Stomach (tissue), 19 donors: ENCODE measurements at places on chromosomes 5 and 9. TPM values are rescaled to one million over a fixed set of nuclear protein-coding genes. Genes with fewer than 3 reads are reported as not detected.

P4HA2 gene
- polyA plus RNA-seq = 20.4 TPM

FCN2 gene
- not detected for polyA plus RNA-seq

GABRG2 gene
- not detected for polyA plus RNA-seq

PCDHGC3 gene
- polyA plus RNA-seq = 30.3 TPM

PCDHGC4 gene
- polyA plus RNA-seq = not detected

PLAC8L1 gene
- polyA plus RNA-seq = not detected
